ENCODE measurements at places on chromosomes 12 and 14.

- H3K27ac ChIP-seq, result no peak overlapping the region
- no peak overlapping the region for H3K4me3 ChIP-seq
- no peaks in the 10 kb centered on the region for H3K27me3 ChIP-seq
Observed at GRCh38 chr14:50961605-50962221, 17.4 kb upstream of the PYGL start.

DNA sequence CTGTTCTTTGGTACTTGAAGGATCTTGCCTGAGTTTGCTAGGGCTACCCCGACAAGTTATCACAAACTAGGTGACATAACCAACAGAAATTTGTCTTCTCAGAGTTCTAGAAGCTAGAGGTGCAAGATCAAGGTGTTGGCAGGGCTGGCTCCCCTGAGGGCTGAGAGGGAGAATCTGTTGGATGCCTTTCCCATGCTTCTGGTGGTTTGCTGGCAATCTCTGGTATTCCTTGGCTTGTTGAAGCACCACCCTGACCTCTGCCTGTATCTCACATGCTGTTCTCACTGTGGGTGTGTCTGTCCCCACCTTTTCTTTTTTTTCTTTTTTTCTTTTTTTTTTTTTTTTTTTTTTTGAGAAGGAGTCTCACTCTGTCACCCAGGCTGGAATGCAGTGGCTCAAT is 81.2 kb downstream of the VCPKMT start:
- no peak overlapping the region for H3K27ac ChIP-seq
- no peaks in the 10 kb centered on the region for H3K27me3 ChIP-seq
- no peak overlapping the region for H3K4me3 ChIP-seq
- DNase-seq, result no peak

DNA sequence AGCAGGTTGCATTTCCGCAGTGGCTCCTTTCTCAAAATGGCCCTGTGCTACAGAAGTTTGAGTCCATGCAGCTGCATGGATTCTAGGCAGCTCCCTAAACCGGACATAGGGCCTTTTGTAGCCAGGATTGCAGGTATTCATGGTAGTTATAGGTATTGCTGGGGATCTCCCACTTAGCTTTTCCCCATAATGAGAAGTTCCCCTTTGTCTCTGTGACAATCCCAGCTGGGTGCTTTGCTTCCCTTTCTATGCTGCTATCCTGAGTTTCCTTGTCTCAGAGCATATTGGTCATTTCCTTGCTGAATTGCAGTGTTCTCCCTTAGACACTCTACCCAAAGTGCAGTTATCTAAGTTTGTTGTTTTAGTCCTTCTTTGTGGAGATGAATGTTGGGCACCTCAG is 120.9 kb upstream of the MIS18BP1 start:
- no peaks in the 10 kb centered on the region for H3K27me3 ChIP-seq
- H3K36me3 ChIP-seq, result no peaks in the 10 kb centered on the region
- H3K27ac ChIP-seq, result no peak overlapping the region
- DNase-seq, result no peak
- no peak overlapping the region for H3K4me3 ChIP-seq
- no peaks in the 10 kb centered on the region for H3K4me1 ChIP-seq

DNA sequence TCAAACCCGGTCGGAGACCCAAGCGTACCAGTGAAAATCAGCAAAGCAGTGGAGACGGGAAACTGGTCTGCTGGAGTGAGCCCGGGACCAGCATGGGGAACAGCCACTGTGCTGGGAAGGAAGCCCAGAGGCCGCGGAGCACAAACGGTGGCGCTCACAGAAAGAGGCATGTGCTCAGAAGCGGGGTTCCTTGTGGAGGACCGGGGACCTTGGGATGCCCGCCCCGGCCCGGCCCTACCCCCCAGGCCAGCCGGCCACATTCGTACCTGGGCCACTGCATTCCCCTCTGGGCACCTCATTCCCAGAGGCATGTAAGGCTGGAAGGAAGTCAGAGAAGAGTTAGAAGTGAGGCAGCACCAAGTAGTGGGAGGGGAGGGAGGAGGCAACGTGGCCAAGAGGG is 79.3 kb downstream of the RFLNA start:
- no peak overlapping the region for H3K4me3 ChIP-seq
- no peak for DNase-seq
- H3K4me1 ChIP-seq, result peaks cover 56% of the 10 kb centered on the region

Data from gastrocnemius medialis (tissue), 4 donors.